CD4-positive, alpha-beta T cell treated with Interleukin-12 subunit alpha and Interleukin-12 subunit beta, for 1 hour (primary cell): ENCODE measurements at places on chromosomes 1 and 21.
A peak's percentile ranks its signal among the peaks of the same experiment; 100 is the strongest.

DNA sequence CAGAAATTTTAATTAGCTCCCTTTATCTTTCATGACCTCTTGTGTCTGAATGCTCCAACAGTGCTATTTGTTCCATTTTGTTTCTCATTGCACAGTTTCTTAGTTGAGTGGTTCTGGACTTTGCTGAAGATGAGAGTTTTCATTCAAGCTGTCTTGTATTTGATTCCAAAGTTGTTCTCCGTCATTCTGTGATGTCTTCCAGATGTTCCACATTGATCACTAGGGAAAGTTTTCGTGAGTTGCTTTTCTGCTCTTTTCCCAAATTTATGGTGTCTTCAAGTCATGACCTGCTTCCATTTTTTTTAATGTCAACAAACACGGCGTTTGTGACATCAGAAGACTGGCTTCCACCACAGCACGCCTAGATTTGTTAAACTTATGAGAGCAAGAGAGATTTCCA lies 575.5 kb downstream of the MRPL39 start:
- no peak for DNase-seq

- DNase-seq, result no peak
Measured at GRCh38 chr1:239814306-239814881, 277.3 kb upstream of the FMN2 start.

DNA sequence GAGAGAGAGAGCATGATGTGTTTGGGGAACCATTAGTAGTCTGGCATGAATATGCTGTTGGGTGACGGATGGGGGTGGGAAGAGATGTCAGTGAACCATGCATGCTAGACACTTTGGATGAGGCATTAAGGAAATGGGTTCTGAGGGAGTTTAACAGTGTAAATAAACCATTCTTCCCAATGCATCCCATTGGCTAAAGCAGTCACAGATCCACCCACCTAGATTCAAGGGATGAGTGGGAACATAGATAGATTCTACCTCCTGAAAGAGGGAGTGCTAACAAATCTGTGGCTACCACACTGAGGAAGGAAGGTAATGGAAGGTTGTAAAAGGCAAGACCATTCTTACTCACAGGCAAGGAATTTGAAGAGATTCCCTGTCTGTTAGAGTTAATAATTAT lies 129.8 kb upstream of the CACNA1E start:
- DNase-seq, result no peak

DNA sequence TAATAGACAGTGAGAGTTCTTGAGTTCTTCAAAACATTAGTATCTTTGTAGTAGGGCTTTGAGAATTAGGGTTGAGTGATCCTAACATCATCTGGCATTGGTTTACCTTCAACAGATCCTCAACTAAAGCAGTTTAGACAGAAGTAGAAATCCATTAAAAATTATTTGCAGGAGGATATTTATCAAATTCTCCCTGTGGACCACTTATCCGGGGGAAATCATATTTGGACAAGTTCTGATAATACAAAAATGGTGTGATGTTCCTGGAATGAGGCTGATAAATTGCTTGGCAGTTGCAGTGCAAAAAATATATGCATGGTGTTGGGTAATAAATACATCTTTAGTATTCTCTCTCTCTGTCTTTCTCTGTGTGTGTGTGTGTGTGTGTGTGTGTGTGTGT lies 115.1 kb upstream of the CHODL start:
- DNase-seq, result no peak

GRCh38 chr1:107867897-107868296 lies 97.1 kb downstream of the VAV3 start:
- DNase-seq, result no peak

DNA sequence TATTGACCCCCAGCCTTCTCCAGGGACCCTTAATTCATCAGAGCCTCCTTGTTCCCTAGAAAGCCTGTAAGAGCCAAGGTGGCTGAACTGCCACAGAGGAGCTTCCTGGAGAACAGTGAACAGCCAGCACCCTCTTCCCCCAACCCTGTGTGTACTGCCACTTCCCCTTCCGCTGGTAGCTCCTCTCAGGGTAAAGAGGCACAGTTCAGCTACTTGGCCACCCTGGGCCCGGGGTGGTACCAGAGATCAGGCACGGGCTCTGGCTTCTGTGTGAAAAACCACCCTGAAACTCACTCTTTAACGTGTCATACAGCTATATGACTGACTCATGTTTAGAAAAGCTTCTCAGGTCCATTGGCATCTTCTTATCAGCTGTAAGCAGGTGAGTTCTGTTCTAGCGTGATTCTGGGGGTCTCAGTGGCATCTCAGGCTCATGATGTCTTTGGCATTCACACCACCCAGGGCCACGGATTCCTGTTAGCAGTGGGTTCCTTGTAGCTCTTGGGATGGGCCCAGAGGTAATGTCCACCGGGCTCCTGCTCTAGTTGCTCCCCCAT lies 22.4 kb downstream of the ARMH1 start:
- DNase-seq, result peak; percentile 32

GRCh38 chr1:234925440-234926263 lies 203.0 kb downstream of the TOMM20 start:
- peak; percentile 36 for DNase-seq

DNA sequence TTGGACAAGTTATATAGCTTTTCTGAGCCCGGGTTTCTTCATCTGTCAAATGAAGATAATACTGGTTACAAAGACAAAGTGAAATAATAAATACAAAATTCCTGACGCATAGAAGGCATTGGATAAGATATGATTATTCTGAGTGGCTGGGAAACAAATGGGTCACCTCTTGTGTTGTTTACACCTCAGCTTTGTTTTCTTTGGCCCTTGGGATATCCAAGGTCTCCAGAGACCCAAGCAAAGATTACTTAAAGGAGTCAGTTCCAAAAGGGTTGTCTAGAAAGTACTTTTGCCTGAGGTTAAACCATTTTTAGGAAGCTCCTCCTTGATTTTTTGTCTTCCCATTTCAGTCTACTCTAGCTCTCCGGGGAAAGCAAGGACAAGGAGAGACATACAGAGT lies 9.7 kb downstream of the KHDRBS1 start:
- DNase-seq, result no peak

- DNase-seq, result no peak
Measured at GRCh38 chr1:41539999-41540398, 55.5 kb upstream of the EDN2 start.
